ENCODE measurements at places on chromosomes 3 and 15.

DNA sequence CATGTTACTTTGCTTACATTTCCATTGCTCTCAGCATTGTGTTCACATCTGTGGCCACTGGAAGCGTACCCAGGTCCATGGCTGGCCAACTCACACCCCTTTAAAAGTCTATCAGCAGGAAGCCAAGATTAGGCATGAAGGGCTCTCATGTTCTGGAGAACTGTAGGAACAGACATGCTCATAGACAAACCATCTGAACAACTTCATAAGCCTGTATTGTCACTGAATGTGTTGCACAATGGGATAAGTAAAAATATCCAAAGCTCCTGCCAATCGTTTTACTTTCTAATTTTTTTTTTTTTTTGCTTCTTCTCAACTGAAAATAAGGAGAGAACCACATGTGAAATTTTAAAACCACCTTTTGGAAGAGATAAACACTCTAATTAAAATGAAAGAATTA is 6.4 kb downstream of the RPLP1 start:
- no peak for DNase-seq

GRCh38 chr15:51692154-51692553 is 10.9 kb downstream of the SCG3 start:
- no peak for DNase-seq

DNA sequence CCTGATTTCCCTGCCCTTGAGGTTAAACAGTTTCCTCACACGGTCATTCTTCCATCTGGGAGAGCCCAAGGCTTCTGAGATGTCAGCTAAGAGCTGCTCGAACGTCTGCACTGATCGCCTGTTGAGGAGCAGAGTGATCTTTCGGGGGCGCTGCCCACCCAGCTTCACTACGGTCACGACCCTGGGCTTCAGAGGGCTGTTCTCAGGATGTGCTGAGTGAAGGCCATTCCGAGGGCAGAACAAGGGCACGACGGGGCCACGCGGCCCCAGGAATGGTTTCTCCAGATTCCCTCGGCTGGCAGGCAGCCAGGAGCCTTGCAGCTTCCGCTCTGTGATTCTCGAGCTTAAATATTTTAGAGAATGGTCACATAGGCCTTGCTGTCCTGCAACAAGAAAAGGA is 25.7 kb downstream of the DCLK3 start:
- DNase-seq: no peak

DNA sequence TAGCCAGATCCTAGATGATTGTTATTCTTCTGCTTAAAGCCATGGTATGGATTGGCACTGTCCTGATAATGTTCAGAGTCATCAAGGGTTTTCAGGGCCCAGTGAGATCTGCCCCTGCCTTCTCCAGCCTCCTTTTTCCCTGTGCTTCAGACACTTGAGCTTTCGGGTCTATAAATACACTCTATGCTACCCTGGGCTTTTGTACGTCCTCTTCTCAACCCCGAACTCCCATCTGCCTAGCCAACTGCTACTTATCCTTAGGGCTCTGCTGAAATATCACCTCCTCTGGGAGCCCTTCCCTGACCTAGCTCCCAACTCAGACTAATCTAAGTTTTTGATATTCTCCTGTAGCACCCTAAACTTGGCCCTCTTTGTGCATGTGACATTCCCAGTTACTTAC is 115.3 kb downstream of the OPA1 start:
- DNase-seq: no peak

DNA sequence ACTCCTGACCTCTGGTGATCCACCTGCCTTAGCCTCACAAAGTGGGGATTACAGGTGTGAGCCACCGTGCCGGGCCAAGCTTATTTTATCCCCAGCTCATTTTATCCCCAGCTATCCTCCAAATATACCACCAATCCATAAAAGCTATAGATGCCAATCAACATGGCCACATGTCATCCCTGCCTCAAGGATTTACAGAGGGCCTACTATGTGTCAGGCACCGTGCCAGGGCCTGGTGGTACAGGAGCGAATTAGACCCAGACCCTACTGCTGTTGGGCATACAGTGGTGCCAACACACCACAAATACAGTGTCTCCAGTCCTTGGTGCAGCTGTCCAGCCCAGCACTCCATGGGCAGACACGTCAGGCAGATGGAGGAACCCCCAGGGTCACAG is 73.4 kb downstream of the SCN5A start:
- no peak for DNase-seq

- no peak for DNase-seq
Observed at GRCh38 chr15:93033434-93034045, 55.5 kb downstream of the RGMA start.

DNA sequence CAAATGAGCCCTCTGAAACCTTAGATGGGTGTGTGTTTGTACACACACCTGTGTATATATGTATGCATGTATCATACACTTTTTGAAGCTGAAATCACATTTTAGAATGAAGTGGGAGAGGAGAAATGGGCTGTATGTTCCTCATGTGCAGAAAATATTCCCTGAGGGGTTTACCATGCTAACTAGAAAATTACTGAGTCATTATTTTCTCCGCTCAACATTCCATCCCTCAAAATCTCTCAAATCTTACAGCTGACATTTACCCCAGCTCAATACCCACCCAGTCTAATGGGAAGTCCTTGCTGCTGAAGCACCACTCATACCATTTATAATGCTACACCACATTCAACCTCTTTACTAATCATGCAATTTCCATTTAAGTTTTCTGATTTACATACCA is 138.6 kb downstream of the P2RY1 start:
- no peak for DNase-seq

GRCh38 chr15:36414670-36415069 is 164.8 kb upstream of the CDIN1 start:
- DNase-seq: no peak

DNA sequence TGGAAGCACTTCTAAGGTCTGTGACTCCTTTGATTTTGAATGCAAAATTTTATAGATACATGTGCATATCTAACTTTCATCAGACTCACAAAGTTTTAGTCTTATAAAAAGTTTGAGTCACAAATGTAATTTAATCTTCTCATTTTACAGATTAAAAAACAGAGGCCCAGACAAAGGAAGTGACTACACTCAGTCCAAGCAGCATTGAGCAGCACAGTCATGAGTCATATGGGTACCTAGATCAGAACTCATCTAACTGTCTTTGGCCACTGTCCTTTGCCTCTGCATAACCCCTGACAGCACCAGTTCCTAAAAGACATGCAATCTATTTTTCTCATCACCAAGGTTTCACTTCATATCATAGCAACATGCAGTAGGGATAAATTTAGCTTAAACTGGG is 210.7 kb upstream of the KCNH8 start:
- DNase-seq: no peak

- no peak for DNase-seq
Observed at GRCh38 chr3:11134794-11135193, 19.5 kb upstream of the HRH1 start.

DNA sequence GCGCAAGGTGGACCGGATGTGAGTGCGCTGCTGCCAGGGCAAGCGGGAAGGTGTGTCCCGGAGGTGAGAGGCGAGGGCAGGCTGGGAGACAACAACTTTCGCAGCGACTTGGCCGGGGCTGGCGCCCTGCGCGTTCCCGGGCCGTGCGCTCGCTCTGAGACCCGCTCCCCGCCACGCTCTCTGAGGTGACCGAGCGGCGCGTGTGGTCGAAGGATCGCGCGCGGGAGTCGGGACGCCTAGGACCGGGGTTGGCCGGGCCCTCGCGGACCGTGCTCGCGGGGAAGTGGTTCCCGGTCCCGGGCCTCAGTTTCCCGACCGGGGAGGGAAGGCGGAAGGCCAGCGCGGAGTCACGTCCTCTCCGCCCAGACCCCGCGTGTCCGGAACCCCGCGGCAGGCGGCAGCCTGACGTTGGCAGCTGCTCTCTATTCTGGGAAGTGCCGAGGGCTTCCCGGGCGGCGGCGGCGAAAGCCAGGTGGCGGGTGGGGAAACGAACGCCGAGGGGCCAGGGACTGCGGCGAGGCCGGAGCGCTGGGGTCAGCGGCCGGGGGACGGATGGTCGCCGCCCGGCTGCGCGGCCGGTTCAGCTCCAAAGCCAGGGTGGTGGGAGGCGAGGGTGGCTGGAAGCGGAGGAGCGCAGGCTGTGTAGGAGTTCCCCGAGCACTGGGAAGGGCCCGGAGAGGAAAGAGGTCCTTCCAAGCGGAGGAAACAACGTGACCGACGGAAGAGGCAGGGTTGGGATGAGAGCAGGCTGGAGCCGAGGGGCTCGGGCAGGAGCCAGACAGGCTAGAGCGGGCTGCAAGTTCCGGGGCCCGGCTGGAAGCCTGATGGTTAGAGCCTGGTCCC is 1.0 kb upstream of the IGF2BP2 start:
- no peak for DNase-seq

DNA sequence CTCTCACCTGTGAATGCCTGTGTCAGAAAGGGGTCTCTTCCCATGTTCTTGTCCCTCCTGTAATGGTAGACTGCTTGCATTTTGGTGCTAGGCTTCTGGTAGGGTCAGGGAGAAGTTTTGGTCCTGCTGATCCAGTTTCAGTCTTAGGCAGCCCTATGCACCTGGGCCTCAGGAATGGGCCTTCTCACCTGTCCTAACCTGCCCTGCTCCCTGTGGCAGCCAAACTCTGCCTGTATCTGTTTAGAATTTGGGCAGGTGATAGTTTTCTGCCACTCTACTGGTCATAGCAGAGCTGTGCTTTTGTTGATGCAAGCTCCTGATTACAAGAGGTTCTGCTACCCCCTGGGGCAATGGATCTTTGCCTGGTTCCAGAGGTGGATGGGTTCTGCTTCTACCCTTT is 118.7 kb downstream of the PLCL2 start:
- no peak for DNase-seq

DNA sequence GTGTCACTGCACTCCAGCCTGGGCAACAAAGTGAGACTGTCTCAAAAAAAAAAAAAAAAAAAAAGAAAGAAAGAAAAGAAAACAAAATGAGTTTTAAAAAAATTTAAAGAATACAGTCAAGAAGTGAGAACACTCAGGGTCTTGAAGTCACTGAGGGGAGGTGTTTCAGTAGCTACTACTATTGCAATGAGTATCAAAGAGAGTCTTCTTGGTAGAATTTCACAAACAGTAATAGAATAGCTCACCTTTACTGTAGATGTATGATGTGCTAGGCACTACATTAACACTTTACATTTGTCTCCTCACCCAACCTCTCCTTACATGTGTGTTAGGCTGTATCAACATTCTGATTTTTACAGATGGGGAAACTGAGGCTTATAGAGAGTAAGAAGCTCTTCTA is 43.9 kb downstream of the EOMES start:
- DNase-seq: no peak

GRCh38 chr3:50123394-50124051 is 31.6 kb upstream of the SEMA3F start:
- no peak for DNase-seq

DNA sequence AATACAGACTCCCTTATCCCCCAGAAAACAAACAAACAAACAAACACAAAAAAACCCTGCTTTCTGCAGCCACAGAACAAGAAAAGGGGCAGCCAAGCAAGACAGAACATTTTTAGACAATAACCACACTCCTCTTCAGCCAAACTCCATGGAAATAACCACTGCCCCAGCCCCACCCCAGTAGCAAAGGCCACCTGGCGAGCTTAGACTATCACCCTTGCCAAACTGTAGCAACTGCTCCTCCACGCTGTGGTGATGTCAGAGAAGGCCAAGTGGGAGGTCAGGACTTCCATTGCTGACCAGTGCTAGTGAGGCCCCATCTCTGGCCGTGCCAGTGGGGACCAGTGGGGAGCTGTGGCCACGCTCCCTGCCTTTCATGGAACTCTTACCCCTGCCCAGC is 60.3 kb upstream of the CHRNA7 start:
- DNase-seq: no peak

- no peak for DNase-seq
Observed at GRCh38 chr3:193317682-193318300, 60.8 kb downstream of the ATP13A5 start.

DNA sequence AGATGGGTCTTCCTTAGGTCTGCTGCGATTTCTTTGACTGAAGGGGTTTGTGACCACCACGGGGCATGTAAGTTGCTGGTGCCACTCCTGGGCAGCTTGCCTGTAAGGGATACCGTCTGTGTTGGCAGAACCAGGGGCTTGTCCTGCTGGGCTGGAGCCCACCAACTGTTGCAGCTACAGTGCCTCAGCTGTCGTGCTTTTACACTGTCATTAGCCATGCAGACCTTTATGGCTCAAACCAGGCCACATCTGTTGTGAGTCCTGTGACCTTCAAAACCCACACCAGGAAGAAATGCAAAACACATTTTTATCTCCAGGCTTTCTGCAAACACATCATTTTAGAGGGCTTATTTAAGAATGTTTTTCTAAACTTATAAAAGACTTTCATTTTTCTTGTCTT is 168.7 kb downstream of the PTPRG start:
- no peak for DNase-seq

- DNase-seq: no peak
Observed at GRCh38 chr3:193630005-193630404, 37.0 kb downstream of the OPA1 start.

GRCh38 chr3:71258526-71258925 is 325.0 kb downstream of the FOXP1 start:
- no peak for DNase-seq

- no peak for DNase-seq
Observed at GRCh38 chr15:56052395-56053045, 59.1 kb upstream of the NEDD4 start.
